OCI-M1 (cell line): ENCODE measurements at places on chromosomes 6 and 20.

DNA sequence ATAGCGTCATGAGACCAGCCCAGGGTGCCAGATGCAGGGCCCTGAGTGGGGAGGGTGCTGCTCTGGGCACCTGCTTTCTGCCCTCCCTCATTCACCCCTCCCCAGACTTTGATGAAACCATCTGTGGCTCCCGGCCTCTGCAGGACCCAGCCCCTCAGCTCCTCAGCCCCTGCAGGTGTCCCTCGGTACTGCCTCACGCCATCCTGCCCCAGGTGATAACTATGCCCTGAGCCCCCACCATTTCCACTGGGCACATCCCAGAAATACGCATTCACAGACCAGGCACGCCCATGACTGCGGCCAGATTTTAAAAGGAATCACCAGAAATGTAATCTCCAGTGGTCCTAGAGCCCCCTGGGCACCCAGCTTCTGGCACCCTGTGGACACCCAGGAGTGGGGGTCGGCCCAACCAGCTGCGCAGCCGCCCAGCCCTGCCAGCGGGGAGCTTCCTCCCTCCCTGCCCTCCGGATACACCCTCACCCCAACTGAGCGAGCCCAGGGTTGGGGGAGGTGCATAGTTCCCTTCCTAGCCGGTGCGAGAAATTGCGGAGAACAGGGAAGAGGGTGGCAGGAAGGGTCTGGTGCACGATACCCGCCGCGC is 615 bp upstream of the NTSR1 start:
- DNase-seq, result no peak

DNA sequence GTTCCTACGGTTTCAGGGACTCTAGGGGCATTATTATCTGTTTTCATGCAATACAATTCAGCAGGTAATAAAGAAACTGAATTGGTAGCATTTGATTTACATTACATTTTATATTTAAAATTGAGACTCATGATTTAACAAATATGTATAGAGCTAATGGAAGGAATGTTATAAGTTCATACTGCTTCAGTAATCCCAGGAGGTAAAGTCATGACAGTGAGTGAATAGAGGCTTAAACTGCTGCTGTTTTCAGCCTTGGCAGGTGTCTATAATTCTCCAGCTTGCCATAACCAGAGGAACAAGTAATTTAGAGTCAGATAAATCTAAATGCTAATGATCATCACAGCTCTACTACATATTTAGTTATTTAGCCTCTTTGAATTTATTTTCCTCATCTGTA is 360.8 kb upstream of the MANEA start:
- no peak for DNase-seq

DNA sequence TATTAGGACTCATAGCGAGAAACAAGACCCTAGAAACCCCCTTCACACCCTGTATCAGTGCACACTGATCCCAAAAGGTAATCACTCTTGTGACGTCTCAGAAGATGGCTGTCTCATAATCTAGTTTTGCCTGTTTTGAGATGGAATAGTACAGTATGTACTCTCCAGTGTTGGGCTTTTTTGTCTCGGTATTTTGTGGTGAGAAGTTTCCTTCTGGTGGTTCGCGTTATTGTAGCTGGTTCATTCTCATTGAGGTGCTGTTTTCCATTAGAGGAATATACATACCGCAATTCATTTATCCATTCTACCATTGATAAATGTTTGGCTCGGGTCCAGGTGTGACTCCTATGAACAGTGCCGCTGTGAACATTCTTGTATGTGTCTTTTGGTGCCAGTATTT is 27.9 kb upstream of the MAP3K4 start:
- no peak for DNase-seq

DNA sequence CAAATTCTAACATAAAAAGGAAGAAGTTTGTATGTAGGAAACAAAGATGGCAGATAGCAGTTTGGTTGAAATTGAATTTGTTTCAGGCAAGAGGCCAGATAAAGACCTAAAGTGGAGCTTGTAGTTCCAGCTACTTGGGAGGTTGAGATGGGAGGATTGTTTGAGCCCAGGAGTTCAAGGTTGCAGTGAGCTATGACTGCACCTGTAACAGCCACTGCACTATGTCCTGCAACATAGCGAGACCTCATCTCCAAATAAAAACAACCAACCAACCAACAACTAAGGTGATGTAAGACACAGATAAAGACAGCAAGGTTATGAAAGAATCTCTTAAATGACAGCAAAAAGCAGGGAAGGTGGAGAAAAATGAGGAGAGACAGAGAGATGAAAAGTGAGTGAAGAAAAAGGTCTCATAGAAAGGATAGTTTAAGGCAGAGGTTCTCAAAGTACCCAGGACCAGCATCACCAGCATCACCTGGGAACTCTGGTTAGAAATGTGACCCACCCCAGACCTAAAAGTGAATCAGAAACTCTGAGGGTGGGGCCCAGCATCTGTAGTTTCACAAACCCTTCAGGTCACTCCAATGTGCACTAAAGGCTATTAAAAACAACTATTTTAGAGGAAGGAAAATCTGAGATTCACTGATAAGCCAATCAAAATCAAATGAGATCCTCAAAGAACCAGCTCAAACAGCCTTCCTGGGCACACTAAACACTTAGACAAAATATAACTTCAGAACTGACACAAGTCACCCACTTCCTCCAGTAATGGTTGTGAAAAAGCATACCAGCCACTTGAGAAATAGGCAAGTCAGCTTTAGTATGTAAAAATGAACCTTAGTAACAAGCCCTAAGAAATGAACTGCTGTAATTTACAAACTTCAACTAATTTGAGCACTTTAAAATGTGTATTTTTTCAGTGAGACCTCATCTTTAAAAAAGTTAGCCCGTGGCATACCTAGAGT is 57.6 kb downstream of the FAM184A start:
- DNase-seq, result no peak
